Right atrium auricular region (tissue), 2 donors: ENCODE measurements at places on chromosomes 7 and 10. TPM values are rescaled to one million over a fixed set of nuclear protein-coding genes. Genes with fewer than 3 reads are reported as not detected.
A peak's percentile ranks its signal among the peaks of the same experiment; 100 is the strongest.

- no peak overlapping the region for H3K27ac ChIP-seq
- no peak for DNase-seq
- no peaks in the 10 kb centered on the region for H3K36me3 ChIP-seq
- no peak overlapping the region for H3K4me3 ChIP-seq
- H3K4me1 ChIP-seq, result no peaks in the 10 kb centered on the region
- H3K27me3 ChIP-seq, result peaks cover 4% of the 10 kb centered on the region
These were observed 5.8 kb downstream of the PITX3 start for GRCh38 chr10:102235598-102235920.

DNA sequence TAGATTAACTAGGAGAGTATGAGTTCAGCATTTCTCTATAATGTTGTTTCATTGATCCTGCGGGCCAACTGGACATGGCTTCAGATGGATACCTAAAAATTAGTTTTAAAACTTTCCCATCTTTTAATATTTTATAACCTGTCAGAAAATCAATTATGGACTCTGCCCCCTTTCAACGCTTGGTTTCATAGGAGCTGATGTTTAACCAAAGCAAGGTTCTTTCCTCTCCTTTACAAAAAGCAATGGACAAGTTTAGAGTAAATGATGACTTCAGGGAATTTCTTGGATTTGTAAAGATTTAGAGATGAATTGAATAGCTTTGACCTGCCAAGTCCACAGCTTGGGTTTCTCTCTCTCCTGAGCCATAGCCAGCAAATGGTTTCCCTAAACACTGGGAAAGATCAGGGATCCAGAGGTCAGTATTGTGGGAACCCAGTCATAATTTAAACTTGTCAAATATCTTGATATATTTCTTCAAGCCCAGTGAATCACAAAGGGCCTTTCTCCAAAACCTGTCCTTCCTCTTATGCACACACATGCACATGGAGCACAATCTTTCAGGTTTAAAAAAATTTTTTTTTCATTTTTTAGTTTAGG lies 177.1 kb downstream of the EVX1 start:
- H3K27ac ChIP-seq, result no peak overlapping the region
- H3K36me3 ChIP-seq, result no peaks in the 10 kb centered on the region
- H3K4me1 ChIP-seq, result no peaks in the 10 kb centered on the region

Gene SORCS1
- total RNA-seq, result 1.6 TPM

- DNase-seq, result no peak
- H3K36me3 ChIP-seq, result no peaks in the 10 kb centered on the region
- no peak overlapping the region for H3K27ac ChIP-seq
- H3K4me3 ChIP-seq, result no peak overlapping the region
These were observed 54.1 kb downstream of the UBE2H start for GRCh38 chr7:129898502-129899160.

Gene FAM237B
- not detected for total RNA-seq

- H3K36me3 ChIP-seq, result no peaks in the 10 kb centered on the region
- H3K27ac ChIP-seq, result peak overlapping the region; percentile 96
These were observed 18.7 kb upstream of the DDIT4 start for GRCh38 chr10:72254813-72255568.

Gene TRPV5
- not detected for total RNA-seq

- no peak overlapping the region for H3K27ac ChIP-seq
- no peaks in the 10 kb centered on the region for H3K4me1 ChIP-seq
These were observed 225.2 kb upstream of the PRSS58 start for GRCh38 chr7:142482891-142483658.

- no peak overlapping the region for H3K4me3 ChIP-seq
- DNase-seq, result no peak
- H3K27me3 ChIP-seq, result no peaks in the 10 kb centered on the region
- no peaks in the 10 kb centered on the region for H3K4me1 ChIP-seq
- no peak overlapping the region for H3K27ac ChIP-seq
These were observed 351.8 kb upstream of the FZD8 start for GRCh38 chr10:35993591-35994515.

DNA sequence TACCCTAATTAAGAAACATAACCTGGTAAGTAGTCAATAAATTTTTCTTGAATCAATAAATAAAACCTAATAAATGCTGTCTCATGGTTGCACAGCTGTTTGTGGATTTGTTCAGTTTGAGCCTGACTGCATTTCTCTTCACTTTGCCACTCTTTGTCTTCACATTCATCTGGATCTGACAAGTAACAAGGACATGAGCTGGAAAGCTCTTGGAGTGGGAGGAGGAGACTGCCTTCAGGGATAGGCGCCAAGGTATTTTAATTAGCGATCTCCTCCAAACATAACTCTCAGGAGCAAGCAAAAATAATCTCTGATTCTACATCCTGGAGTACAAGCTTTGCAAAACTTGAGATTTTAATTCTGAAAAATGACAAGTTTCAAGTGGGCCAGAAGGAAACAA lies 251.0 kb downstream of the BMPER start:
- peak overlapping the region; percentile 51 for H3K27ac ChIP-seq
- H3K36me3 ChIP-seq, result no peaks in the 10 kb centered on the region
- no peaks in the 10 kb centered on the region for H3K4me1 ChIP-seq
- H3K27me3 ChIP-seq, result no peaks in the 10 kb centered on the region

GRCh38 chr7:27532314-27532713 lies 130.4 kb downstream of the HIBADH start:
- no peaks in the 10 kb centered on the region for H3K27me3 ChIP-seq
- no peak overlapping the region for H3K27ac ChIP-seq
- H3K4me1 ChIP-seq, result no peaks in the 10 kb centered on the region
- no peak for DNase-seq
- no peak overlapping the region for H3K4me3 ChIP-seq

- no peaks in the 10 kb centered on the region for H3K36me3 ChIP-seq
- H3K27ac ChIP-seq, result peak overlapping the region; percentile 12
- no peaks in the 10 kb centered on the region for H3K27me3 ChIP-seq
These were observed 63.9 kb upstream of the AHR start for GRCh38 chr7:17234398-17235031.

- H3K27me3 ChIP-seq, result no peaks in the 10 kb centered on the region
- H3K4me1 ChIP-seq, result no peaks in the 10 kb centered on the region
- H3K36me3 ChIP-seq, result no peaks in the 10 kb centered on the region
- H3K4me3 ChIP-seq, result no peak overlapping the region
- no peak overlapping the region for H3K27ac ChIP-seq
- DNase-seq, result no peak
These were observed 12.7 kb downstream of the TAS2R38 start for GRCh38 chr7:141960687-141961422.

- H3K36me3 ChIP-seq, result no peaks in the 10 kb centered on the region
- no peaks in the 10 kb centered on the region for H3K4me1 ChIP-seq
- no peak for DNase-seq
- H3K4me3 ChIP-seq, result peak overlapping the region; percentile 99
These were observed 649 bp downstream of the ACTR3B start for GRCh38 chr7:152759949-152760853.

DNA sequence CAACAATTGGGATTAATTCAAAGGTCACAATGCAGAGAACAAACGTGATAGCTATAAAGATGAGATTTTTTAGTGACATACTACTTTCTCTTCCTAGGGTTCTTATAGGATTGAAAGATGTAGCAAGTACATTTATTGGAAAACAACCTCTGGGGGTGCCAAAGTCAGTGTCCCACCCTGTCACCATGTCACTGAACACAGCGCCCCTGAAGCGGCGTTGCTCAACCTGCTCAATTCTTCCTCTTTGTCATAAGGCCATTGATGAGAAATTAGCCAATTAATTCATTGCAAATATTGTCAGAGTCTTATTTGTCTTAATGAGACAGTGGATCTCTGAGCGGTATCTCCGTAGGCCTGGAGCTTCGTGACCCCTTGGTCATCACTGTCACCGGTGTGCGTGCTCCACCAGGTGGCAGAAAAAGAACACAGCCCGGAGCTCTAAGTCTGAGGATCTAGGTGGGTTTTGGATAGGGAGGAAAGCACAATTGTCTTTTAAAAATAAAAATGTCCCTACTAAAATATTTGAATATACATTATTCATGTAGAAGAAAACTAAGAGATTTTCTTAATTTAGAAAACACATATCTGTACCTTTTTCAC lies 362.6 kb downstream of the PAXIP1 start:
- H3K27ac ChIP-seq, result no peak overlapping the region
- no peaks in the 10 kb centered on the region for H3K36me3 ChIP-seq
- H3K4me3 ChIP-seq, result no peak overlapping the region
- no peaks in the 10 kb centered on the region for H3K27me3 ChIP-seq

Gene FAM25G
- not detected for total RNA-seq

DNA sequence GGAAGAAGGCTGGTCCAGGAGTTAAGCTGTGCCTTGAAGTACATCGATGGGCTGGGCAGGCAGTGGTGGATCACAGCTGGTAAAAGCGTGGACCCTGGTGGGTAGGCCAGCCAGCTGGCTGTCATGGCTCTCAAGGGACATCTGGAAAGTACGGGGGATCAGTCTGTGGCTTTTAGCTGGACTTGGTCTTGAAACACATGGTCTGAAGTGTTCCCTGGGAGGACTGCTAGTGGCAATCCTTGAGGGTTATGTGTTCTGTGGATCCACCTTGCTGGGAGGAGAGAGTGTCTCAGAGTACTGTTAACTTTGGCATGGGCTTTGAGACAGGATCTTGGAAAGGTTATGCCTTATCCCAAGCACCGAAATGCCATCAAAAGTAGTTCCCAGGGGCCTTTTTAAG lies 754.3 kb downstream of the SUGCT start:
- H3K36me3 ChIP-seq, result no peaks in the 10 kb centered on the region
- no peak overlapping the region for H3K27ac ChIP-seq
- H3K27me3 ChIP-seq, result no peaks in the 10 kb centered on the region
- no peak overlapping the region for H3K4me3 ChIP-seq

GRCh38 chr7:138095972-138096935 lies 20.0 kb downstream of the AKR1D1 start:
- no peak for DNase-seq
- no peaks in the 10 kb centered on the region for H3K36me3 ChIP-seq
- H3K4me3 ChIP-seq, result no peak overlapping the region
- no peaks in the 10 kb centered on the region for H3K27me3 ChIP-seq
- no peaks in the 10 kb centered on the region for H3K4me1 ChIP-seq
